ENCODE measurements at places on chromosomes 12 and 14. TPM values are rescaled to one million over a fixed set of nuclear protein-coding genes. Genes with fewer than 3 reads are reported as not detected.

GRCh38 chr12:9365296-9365695, 157.1 kb upstream of the PZP start:
- DNase-seq = no peak

SLCO1B1 gene
- not detected for total RNA-seq

DNA sequence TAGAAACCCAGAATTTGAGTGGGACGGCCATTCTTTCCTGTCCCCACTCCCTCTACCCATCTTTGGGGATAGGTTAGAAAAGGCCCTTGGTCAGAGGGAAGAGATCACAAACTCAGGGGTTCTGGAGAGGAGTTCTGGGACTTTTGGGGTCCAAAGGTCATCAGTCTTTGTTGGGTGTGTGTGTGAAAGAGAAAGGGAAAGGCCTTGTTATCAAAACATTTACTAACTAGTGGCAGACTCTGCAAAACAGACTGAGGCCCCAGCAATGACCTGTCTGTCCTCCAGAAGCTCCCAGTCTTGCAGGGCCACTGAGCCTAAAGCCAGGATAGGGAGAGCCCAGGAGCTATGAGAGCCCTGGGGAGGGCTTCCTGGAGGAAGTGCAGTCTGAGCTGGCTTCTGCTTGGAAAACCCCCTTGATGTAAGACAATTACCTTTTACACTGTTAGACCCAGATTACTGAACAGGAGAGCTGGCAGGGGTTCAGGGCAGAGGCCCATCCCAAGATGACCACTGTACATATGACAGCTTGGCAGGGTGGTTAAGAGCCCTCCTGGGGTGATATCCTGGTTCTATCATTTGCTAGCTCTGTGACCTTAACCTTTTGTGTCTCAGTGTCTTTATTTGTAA, 429.1 kb upstream of the CCDC196 start:
- no peak for DNase-seq

- no peak for DNase-seq
Observed at GRCh38 chr14:46571970-46572369, 79.6 kb downstream of the RPL10L start.

DNA sequence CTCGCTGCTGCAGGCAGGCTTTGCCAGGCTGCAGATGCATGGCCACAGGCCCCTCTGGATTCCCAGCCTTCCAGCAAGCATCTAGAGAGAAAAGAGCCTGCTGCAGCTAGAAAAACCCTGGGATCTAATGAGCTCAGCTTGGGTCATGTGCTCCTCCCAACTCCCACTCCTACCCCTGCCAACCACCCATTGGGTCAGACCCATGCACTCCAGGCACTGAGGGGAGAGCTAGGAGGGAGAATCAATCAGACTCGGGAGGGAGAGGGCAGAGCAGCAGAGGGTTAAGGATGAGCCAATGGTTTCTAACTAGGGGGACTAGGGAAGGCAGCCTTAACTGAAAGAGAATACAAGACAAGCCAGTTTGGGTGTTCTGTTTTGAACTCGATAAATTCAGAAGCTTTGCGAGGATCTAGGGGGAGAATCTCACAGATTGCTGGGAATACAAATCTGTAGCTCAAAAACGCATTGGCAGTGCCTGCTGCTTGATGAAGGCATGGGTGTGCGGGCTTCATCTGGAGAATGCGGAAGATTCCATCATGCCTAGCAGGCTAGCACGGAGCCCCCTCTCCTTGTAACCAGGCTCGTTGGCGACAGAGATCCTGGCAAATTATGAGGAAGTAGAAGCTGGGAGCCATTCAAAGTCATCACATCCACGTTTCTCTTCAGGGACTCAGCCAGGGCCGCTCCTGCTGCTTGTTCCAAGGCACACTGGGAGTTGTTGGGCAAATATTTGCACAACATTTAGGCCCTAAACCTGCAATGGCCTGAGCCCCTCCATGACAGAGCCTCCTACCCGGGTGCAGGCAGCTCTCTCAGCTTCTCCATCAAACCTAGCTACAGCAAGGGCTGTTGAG, 56.4 kb downstream of the VCPKMT start:
- DNase-seq = no peak

DNA sequence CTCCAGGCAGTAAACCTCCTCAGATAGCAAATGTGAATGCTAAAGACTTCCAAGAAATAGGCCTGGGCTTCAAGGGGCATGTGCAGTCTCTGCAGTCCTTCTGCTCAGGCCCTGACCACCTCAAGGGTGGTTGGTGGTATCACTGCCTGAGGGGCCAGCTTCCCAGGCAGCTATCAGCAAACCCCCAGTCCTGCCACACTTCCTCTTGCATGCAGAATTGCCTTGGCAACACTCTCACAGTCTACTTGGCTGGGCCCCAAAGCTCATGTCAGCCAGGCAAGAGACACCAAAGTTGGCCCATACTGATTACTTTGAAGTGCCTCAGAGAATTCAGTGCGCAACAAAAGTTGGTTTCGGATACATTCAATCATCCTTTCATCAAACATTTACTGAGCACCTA, 3.5 kb upstream of the ASB8 start:
- DNase-seq = no peak

GRCh38 chr12:18428416-18428815, 167.1 kb downstream of the PIK3C2G start:
- no peak for DNase-seq

- no peak for DNase-seq
Observed at GRCh38 chr12:94147991-94148738, at the start of gene PLXNC1. Gene PLXNC1 (plus strand): TSS chr12:94148577. CDS start chr12:94148972, 395 bp downstream.

DNA sequence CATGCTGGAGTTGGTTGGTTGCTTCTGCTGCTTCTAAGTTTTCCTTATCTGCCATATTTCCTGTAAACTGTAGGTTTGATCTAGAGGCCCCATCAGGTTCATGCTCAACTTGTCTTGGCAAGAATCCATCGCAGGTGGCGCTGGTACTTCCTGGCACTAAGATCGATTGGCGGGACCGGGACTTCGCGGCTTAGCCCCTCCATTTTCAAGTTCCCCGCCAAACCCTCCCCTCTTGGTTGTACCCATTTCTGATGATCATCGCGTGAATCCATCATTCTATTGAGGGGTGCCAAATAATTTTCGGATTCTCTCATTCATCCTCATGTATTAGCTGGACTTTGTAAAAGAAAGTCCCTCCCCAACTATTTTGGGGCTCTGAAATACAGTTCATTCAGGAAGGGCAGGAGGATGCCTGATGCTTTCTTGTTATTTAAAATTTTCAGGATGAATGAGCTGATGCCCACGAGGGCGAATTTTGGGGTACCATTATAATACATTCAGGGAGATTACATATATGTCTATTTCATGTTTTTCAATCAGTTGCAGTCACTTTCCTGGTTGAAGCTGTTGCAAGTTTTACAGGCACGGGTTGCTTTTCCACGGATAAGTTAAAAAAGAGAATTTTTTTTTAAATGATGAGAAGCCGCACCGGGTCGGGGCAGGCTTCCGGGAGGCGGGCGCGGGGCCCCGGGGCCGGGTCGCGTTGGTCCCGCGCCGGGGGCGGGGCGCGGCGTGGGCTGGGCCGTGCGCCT, 395 bp upstream of the BRI3BP start:
- DNase-seq = no peak

DNA sequence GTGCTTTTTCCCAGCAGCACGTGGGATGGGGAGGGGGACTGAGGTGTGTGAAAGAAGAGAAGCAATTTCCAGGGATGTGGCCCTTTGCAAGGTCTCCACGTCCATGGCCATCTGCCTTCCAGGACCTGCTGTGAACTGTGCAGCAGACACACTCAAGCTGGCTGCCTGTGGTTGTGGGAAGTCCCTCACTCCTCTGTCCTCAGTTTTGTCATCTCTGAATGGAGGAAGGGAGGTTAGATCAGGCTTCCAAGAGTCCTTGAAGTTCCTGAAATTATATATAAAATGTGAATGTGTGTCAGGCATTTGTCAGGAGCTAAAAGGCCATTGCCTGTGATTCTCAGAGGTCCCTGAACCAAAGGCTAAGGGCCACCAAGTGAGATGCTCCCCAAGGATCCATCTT, 328.2 kb downstream of the CACNA1C start:
- DNase-seq = no peak

GRCh38 chr14:104757238-104757585, 4.3 kb downstream of the SIVA1 start:
- DNase-seq = no peak

GRCh38 chr14:55964091-55964490, 154.1 kb upstream of the PELI2 start:
- no peak for DNase-seq

GRCh38 chr12:128052331-128052730, 214.6 kb upstream of the TMEM132C start:
- DNase-seq = no peak

- DNase-seq = no peak
Observed at GRCh38 chr12:87870493-87871460, 158.4 kb downstream of the C12orf50 start.

BBOF1 gene
- 5.6 TPM for total RNA-seq

DNA sequence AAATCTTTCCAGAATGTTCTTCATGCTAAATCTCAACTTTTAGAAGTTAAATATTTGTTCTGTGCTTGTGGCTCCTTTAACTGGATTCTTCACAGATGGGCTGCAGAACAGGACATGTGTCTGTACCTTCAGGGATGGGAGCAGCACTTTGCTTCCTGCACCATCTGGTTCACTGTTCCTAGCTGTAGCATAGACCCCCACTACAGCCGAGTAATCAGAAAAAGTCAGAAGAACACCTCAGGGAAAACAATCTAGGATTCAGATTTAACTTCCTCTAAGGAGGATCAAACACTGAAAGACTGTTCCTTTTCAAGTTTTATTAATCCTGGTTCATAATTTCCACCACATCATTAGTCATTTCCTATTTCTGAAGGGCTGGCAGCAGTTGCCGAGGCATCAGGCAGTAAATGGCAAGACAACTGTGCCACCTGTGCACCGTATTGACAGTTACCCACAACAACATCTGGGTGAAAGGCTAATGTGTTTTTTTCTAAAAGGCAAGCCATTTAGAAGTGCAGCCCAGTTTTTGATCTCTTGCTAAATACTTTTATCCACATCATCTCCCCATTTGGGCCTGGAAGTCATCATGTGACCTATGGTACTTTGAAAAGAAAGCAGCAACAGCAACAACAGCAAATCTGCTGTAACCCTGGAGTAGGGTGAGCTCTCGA, 212.8 kb upstream of the BMP4 start:
- DNase-seq = no peak

KRT7 gene
- 7.6 TPM for total RNA-seq

SIX6 gene
- not detected for total RNA-seq

DNA sequence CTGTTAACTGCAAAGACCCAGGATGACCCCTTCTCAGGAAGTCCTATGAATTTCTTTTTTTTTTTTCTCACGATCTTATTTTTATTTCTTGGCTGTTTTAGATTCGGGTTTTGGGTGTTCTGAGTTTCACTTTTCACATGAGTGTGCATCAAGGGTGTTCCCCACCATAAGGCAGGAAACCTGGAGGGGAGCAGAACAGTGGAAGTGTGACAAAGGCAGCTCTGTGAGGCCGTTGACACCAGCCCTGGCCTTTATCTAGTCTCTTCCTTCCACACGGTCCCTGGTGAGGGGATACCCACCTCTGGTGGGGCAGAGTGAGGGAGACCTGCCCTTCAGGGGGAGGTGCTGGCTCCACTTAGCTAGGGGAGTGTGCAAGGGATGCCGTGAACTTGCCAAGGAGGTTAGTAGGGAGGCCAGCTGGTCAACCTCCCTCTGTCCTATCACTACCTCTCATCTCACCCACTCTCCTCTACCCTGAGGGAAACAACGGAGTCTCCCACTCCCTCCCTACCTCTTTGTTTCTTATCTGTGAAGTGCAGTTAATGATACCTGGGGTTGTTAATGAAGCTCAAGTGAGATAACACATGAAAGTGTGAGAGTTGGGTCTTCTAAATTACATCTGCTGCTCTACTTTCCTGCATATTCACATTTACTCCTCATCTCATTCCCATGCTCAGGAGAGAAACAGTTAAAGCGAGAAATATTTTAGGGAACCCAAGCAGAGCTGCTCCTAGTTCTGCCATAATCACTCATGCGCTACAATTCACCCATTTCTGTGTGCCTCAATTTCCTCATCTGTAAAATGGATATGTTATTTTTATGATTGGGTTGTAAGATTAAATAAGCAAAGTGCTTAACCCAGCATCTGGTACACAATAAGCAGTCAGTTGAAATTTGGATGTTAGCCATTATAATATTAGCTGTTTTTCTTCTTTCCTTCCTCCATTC, 4.4 kb upstream of the GALNT6 start:
- DNase-seq = no peak

PTPRQ gene
- total RNA-seq = 0.25 TPM

- no peak for DNase-seq
Observed at GRCh38 chr12:53939141-53940108, 794 bp downstream of the HOXC13 start.

DNA sequence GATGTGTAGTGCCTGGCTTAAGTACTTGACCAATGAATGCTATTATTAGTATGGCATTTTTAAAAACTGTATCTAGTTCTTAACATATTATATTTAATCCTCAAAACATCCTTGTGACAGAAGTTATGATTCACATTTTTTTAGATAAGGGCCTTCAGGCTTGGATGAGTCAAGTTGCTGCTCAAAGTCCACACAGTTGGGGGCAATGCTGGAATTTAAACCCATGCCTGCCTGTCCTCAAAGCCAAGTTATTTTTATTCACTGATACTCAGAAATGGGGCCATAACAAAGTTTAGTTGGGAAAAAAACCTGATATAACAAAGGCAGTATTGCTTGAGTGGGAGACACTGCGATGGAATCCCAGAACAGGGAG, 50.6 kb downstream of the RFX4 start:
- no peak for DNase-seq

- no peak for DNase-seq
Observed at GRCh38 chr12:70686299-70686698, 49.1 kb upstream of the PTPRB start.

GRCh38 chr12:108565976-108566375, 3.6 kb downstream of the ISCU start:
- DNase-seq = no peak

DNA sequence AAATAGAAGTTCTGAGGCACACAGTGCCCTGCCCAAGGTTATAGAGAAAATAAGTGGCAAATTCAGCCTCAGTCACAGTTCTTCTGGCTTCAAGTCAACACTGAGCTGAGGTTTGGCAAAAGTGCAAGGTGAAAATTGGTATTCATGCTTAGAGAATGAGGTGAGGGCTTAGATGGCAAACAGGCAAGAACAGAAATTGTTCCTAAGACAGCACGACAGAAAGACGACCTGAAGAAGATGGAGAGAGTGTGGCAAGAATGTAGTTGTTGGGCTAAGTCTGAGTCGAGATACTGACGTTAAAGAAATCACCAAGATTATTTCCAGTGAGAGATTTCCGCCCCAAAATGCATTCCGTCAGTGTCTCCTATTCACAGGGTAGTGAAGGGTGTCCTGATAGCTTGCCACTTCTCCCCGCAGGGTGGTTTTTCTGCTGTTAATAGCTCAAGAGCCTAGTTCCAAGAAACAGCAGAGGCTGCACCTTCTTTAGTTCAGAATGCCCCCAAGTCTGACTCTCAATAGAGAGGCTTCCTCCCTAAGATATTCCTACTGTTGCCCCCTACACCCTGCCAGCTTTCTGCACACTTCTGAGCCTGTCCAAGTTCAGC, 260.8 kb upstream of the AMIGO2 start:
- DNase-seq = no peak

IGF1 gene
- 68.0 TPM for total RNA-seq

- no peak for DNase-seq
Observed at GRCh38 chr12:68639396-68639767, 28.7 kb downstream of the RAP1B start.

GRCh38 chr12:114683709-114684097, 272 bp downstream of the TBX3 start:
- DNase-seq = no peak

PLEKHG3 gene
- 50.1 TPM for total RNA-seq

IFNG gene
- total RNA-seq = not detected
